AG09309 (cell line): ENCODE measurements at places on chromosomes 11 and 22.

DNA sequence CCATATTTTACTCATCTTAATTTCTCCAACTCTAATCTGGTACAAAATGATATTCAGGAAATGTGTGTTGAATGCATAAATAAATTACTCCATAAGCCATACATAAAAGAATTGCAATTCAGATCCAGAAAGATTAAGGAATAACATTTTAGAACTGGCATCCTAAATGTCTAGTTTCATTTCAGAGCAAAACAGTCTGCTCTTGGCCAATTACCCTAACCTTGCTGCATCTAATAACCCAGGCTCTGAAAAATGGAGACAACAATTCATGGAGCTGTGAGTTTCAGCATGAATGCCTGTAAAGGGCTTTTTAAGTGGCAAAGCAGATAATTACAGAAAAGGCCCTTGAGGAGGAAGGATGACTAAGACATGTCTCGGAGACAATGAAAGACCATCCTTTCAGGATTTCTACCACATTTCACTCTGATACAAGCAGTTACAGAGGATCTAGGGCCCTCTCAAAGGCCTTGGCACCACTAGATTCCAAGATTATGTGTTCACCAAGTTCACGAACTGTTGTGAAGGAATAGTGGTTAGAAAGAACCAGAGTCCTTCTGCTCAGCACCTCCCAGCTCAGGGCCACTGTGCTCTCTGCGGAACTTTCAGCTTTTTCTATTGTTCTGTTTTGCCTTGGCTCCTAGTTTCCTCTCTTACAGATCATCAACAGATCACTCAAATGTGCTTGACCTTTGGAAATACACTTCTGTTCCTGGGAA, 157.6 kb upstream of the BLID start:
- no peak for DNase-seq

- no peak for DNase-seq
Measured at GRCh38 chr11:66978229-66978628, 3.1 kb downstream of the C11orf86 start.

DNA sequence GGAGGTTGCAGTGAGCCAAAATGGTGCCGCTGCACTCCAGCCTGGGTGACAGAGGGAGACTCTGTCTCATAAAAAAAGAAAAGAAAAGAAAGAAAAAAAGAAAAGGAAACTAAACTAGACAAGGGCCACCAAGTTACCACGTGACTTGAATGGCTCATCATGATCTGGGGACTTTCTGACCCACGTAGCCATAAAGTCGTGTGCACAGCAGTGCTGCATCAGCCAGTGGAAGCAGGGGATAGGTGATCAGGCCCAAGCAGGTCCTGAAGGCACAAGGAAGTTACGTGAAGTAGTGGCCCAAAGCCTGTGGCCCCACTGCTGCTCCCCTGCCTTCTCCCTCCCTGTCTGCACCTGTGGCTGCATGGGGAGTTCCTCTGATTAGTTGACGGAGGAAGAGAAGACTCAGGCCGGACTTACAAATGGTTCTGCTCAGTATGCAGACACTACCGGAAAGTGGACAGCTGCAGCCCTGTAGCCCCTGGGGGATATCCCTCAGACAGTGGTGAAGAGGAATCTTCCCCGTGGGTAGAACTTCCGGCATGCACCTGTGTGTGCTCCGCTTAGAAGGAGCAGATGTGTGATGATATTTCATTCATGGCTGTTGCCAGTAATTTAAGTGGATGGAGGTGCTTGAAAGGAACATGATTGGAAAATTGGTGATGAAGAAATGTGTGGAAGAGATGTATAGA, 18.2 kb upstream of the CD81 start:
- DNase-seq = no peak

- no peak for DNase-seq
Measured at GRCh38 chr11:22786475-22786874, 43.1 kb downstream of the SVIP start.

- no peak for DNase-seq
Measured at GRCh38 chr11:102367364-102367763, 20.4 kb downstream of the BIRC2 start.

DNA sequence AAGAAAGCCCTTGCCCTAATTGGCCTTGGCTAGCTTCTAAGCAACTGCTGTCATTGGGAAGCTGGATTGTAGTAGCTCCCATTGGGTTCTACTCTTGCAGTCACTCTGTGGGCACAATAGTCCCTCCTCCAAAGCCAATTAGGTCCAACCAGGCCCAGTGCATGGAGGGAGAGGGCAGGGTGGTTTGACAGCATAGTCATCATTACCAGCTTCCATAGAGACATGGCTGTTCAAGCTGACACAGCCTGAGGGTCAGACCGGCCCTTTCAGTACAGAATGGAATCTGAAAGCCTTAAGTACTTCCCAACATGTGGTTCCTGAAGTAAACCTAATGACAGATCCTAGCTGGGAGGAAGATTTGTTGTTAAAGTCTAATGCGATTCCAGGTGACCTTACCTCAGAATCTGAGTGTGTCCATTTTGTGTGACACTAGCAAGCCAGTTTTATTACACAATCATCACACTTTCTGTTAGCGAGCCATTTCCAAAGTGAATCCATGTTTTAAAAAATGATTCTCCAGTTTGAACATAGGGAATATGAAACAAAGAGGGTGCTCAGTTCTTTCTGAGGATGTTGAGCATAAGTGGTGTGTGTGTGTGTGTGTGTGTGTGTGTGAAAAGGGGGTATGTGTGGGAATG, 6.9 kb downstream of the PLET1 start:
- DNase-seq = no peak

DNA sequence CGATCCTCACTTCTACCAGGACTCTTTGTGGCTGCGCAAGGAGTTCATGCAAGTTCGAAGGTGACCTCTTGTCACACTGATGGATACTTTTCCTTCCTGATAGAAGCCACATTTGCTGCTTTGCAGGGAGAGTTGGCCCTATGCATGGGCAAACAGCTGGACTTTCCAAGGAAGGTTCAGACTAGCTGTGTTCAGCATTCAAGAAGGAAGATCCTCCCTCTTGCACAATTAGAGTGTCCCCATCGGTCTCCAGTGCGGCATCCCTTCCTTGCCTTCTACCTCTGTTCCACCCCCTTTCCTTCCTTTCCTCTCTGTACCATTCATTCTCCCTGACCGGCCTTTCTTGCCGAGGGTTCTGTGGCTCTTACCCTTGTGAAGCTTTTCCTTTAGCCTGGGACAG, 6.5 kb downstream of the TMEM138 start:
- DNase-seq = no peak

DNA sequence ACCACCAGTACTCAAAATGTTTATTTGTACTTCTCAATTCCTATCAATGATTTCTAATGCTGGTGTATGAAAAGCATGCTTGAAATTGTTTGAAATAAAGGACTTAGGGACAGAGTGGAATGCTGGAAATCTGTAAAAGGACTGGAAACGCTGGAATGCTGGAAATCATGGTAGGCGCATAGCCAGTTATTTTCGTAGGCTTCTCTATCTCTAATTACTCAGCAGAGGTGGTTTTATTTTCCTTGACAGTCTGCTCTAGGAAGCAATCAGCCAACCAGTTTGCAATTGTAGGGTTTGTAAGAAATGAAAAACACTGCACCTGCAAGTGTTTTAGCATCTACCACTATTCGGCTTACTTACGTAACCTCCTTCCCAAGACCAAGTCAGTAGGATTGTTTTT, 788 bp downstream of the LIN7C start:
- DNase-seq = no peak

GRCh38 chr22:44328326-44328725, 15.6 kb upstream of the SHISAL1 start:
- no peak for DNase-seq

DNA sequence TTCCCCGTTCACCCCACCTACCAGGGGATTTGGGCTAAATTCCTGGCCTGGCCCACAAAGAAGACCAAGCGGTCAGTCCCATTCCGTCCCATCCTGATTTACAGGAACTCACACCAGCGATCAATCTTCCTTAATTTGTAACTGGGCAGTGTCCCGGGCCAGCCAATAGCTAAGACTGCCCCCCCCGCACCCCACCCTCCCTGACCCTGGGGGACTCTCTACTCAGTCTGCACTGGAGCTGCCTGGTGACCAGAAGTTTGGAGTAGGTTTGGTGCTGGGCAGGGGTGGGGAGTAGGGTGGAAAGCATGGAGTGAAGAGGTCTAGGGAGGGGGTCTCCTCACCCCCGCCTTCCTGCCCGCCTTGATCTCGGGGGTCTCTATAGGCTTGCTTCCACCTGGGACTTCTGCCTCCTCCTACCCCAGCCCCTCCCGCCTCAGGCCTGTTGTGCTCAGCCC, at the start of gene SERPING1:
TSS of gene SERPING1 (plus strand) at position 225 of the 455 bp plus-strand sequence. CDS start 586 bp downstream, outside the sequence.
- DNase-seq = no peak

- DNase-seq = no peak
Measured at GRCh38 chr22:43239193-43239780, 52.4 kb upstream of the TTLL12 start.

DNA sequence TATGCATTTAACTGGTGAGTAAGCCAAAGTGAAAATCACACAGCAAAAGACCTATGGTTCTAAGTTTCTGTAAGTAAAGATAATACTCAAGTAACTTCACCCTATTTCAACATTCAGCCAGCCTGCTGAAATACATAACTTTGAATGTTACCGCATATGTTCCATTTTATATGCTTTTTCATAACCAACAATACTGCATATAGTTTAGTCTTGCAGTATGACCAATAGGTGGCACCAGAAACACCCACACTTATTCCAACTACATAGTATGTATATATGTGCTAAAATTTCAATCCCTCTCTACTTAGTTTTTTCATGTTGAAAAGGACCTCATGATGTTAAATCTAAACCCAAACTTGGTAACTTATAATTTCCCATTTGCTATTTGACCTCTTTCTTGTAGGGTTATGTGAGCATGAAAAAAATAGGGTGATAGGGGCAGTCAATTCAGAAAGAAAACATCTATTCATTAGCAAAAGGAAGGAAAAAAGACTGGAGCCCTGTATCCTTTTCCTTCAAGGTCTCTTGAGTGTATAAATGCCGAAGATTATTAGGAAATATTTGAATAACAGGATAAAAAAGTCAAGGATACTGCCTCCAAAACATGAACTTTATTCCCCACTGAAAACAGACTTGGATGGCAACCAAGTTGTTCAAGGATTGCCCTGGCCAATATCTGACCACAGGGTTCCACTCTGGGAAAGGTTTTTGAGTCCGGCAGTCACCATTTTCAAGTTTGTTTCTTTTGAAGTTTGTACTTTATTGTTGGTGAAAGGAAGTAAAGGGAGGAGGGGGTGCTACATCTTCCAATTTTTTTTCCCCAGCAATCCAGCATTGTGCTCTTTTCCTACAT, 23.8 kb upstream of the FZD4 start:
- no peak for DNase-seq

GRCh38 chr22:26797910-26798309, 140.5 kb downstream of the MIAT start:
- DNase-seq = no peak

DNA sequence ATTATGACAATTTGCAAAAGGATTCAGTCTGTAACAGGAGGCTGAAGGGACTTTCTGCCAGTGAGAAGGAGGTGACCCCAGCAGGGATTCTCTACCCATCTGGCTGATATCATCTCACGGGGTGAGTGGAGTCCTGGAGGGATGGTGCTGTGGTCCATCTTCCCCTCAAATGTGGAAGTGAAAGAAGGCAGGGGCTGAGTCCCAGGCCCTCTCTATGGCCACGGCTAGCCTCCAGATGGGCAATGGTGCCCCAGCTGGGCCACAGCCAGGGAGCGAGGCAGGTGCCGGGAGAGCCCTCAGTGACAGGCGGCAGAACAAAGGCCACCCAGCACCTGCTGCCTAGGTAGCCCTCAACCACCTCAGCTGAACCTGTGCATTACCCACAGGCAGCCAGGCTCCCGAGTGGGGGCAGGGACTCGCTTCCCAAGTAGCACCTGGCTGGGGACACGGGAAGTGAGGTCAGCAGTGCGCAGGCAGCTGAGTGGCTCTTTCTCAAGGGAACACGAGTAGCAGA, 6.7 kb downstream of the NECTIN1 start:
- no peak for DNase-seq

GRCh38 chr11:134951305-134951700, 539.3 kb upstream of the B3GAT1 start:
- peak; percentile 32 for DNase-seq

- no peak for DNase-seq
Measured at GRCh38 chr11:2077061-2077802, 62.0 kb downstream of the IGF2 start.

- no peak for DNase-seq
Measured at GRCh38 chr11:70525006-70525405, 126.7 kb downstream of the CTTN start.

DNA sequence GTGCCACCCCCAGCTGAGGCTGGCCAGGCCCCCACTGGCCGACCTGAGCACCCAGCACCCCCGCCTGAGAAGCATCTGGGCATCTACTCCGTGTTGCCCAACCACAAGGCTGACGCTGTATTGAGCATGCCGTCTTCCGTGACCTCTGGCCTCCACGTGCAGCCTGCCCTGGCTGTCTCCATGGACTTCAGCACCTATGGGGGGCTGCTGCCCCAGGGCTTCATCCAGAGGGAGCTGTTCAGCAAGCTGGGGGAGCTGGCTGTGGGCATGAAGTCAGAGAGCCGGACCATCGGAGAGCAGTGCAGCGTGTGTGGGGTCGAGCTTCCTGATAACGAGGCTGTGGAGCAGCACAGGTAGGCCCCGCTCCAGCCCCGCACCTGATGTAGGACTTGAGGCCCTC, 4.7 kb downstream of the ZBTB16 start:
- DNase-seq = no peak

- DNase-seq = no peak
Measured at GRCh38 chr11:60119710-60120109, 31.2 kb downstream of the MS4A2 start.

DNA sequence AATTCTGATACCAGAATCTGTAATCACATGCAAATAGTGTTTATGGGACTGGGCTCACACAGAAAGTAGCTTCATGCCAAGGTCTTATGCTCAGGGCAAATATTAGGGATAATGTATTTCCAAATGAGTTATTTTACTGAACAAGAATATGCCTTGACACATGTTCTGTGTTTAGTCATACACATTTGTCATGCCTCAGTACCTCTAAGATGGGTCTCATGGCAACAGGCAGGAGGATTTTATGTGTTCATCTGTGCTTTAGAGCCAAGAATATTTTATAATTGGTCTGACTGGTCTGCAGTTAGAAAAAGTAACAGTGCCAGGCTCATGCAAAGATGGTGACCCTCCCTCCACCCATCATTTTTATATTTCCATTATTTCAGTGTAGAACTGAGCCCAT, 49.1 kb downstream of the JAM3 start:
- DNase-seq = no peak

DNA sequence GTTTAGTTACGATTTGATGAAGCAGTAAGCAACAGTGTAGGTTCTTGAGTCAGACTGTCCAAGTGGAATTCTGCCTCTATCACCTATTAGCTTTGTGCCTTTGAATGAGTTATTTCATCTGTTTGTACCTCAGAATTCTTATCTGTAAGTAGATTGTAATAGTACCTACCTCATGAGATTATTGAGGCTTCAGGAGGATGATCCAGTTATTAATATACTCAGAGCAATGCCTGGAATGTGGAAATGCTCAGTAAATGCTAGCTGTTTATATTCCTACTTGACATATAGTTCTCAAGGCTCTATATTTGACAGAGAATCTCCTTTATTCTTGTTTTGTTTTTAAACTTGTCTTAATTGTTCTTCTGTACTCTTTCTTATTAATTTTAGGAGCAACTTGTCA, 70.1 kb downstream of the SFI1 start:
- DNase-seq = no peak

- DNase-seq = no peak
Measured at GRCh38 chr11:37978647-37979046, 1380.6 kb upstream of the RAG2 start.
